ENCODE measurements at places on chromosomes 11 and 22.

- no peak for DNase-seq
Observed at GRCh38 chr11:12190511-12190910, 80.1 kb downstream of the MICAL2 start.

DNA sequence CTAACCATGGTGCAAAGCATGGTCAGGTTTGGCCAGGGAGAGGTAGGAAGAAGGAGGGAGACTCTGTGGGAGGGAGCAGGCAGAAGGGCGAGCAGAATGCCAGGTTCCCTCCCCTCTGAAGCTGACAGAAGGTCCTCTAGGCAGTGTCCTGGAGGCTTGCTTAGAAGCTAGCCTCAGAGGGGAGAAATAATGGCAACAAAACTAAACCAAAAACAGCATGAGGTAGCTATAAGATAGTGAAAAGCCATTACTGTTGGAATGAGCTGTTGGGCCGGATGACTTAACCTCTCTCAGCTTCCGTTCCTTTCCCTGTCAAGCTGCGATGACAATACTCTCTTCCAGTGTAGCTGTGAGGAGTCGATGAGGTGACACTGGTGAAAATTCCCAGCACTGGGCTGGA lies 36.6 kb downstream of the RASSF10 start:
- DNase-seq, result no peak

- DNase-seq, result no peak
Observed at GRCh38 chr11:66743271-66743968, 14.4 kb upstream of the SPTBN2 start.

GRCh38 chr11:110929129-110929528 lies 216.9 kb upstream of the ARHGAP20 start:
- no peak for DNase-seq

DNA sequence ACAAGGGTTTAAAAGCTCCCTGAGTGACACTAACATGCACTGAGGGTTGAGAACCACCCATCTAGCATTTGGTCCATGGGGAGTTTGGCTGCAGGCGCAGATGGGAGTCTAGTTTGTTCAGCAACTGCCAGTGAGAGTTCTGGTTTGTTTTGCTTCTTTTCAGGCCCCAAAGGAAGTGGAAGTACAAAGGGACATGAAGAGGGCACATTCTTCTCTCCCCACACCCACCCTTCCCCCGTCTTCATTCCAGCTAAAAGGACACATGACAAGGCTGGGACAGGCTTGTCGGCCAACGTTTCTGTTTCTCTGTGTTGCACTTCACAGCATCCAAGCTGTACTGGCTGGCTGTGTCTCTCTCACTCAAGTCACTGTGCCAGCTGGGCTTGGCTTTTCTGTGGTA lies 8.2 kb upstream of the ENDOD1 start:
- no peak for DNase-seq

DNA sequence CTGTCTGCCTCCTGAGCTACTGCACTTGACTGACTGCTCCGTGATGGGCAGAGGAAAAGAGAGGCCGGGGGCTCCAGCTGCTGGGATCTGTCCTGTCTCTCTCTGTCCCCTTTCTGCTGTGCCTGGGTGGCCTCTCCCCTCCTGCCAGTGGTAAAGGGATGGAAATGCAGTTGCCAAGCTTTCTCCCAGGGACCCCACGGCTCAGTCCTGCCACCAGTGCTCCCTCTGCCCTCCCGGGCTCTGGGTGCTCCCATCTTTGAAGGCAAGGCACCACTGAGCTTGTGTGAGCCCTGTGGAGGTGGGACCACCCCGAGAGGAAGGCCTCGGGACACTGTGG lies 32.0 kb downstream of the NADSYN1 start:
- DNase-seq, result no peak

GRCh38 chr11:1368216-1368615 lies 21.5 kb upstream of the BRSK2 start:
- DNase-seq, result no peak

DNA sequence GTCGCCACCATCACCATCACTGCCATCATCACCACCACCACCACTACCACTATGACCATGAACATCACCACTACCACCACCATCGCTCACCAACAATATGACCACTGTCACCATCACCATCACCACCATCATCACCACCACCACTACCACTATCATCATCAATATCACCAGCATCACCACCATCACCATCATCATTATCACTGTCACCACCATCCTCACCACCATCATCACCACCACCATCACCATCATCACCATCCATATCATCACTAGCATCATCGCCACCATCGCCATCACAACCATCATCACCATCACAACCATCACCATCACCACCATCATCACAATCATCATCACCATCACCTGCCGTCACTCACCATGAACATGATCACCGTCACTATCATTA lies 184.6 kb downstream of the SHANK2 start:
- DNase-seq, result no peak
